Activated CD8-positive, alpha-beta memory T cell treated with anti-CD3 and anti-CD28 coated beads for 1 hour (primary cell): ENCODE measurements at places on chromosomes 3 and 15.

DNA sequence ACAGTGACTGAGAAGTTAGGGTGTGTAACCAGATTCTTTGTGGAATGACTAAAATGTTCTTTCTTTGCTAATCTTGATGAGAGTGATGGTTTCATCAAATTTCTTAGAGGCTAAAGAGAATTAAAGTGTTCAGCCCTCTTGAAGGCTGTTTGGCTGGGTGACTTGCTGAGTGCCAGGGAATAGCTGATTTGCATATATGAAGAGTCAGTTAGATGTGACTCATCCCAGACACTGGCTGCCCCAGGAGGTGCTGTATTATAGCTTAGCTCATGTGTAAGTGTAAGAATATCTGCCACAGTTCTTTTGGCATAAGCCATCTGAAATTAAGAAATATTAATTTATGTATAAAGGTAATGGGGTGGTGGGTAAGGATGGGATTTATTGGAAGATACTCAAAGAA lies 535.1 kb downstream of the NLGN1 start:
- DNase-seq = no peak

- DNase-seq = no peak
Measured at GRCh38 chr3:34881026-34881425, 758.3 kb upstream of the ARPP21 start.

DNA sequence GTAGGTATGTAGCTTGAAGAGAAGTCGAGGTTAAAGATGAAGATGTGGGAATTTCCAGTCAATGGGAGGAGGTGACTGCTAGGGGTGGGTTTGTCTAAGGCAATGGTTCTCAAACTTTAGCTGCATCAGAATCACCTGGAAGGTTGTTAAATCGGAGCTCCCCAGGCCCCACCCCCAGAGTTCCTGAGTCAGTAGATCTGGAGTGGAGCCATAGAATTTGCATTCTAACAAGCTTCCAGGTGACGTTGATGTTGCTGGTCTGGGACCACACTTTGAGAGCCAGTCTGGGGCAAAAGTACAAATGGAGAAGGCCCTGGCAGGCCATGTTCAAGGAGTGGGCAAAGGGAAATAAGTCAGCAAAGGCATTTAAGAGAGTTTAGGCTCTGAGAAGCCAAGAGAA lies 69.1 kb downstream of the CMTM8 start:
- no peak for DNase-seq

GRCh38 chr3:32499585-32499984 lies 3.1 kb downstream of the CMTM6 start:
- DNase-seq = no peak

DNA sequence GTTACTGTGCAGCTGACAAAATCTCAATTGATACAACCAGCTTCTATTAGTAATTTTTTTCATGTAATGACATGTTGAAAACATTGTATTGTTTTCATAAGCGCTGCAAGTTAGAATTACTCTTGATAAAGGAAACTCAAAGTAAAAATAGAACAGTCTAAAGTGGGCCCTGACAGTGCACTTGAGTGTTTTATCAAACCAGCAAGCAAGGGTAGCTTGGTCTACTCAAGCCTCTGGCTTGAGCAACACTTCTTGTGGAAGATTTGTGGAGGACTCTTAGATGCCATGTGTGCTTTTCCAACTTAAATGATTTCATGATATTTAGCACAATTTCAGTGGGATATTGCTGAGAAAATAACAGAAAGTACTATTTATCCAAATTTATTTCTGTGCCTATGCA lies 575.7 kb upstream of the ZNF717 start:
- DNase-seq = no peak

- no peak for DNase-seq
Measured at GRCh38 chr15:66644000-66644787, 57.8 kb upstream of the SMAD6 start.

DNA sequence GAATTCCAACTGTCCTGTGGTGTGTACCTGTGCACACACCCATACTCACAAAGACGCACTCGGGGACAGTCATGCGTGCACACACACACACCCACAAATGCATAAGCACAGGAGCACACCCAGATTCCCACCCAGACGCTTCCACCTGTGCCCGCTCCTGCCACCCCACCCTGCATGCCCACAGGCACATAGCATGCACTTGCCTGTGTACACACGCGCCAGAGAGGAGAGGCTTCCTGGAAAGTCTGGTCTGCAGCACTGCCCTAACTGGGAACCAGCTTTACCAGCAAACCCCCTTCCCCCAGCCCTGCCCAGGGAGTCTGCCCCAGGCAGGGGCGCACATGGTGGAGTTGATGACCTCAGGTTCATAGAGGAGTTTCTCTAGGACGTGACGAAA lies 246.2 kb downstream of the UACA start:
- DNase-seq = no peak
